Activated CD4-positive, alpha-beta T cell treated with anti-CD3 and anti-CD28 coated beads, Interleukin-2, amount 10 ng/mL, durations not matched to agents 24 days and 14 days (primary cell): ENCODE measurements at places on chromosomes 5 and 9. TPM values are rescaled to one million over a fixed set of nuclear protein-coding genes. Genes with fewer than 3 reads are reported as not detected.
A peak's percentile ranks its signal among the peaks of the same experiment; 100 is the strongest.

The DRD1 gene
- total RNA-seq: 0.07 TPM in 1 of 2 replicates, not detected in the other

The TOMM5 gene
- total RNA-seq: 186 and 193 TPM in 2 replicates

The FRMPD1 gene
- total RNA-seq: not detected in 2 replicates

The SLC25A2 gene
- total RNA-seq: 0.14 and 0.23 TPM in 2 replicates

The SGCD gene
- total RNA-seq: not detected in 2 replicates

The PCDHGA5 gene
- total RNA-seq: 0.19 and 0.51 TPM in 2 replicates

DNA sequence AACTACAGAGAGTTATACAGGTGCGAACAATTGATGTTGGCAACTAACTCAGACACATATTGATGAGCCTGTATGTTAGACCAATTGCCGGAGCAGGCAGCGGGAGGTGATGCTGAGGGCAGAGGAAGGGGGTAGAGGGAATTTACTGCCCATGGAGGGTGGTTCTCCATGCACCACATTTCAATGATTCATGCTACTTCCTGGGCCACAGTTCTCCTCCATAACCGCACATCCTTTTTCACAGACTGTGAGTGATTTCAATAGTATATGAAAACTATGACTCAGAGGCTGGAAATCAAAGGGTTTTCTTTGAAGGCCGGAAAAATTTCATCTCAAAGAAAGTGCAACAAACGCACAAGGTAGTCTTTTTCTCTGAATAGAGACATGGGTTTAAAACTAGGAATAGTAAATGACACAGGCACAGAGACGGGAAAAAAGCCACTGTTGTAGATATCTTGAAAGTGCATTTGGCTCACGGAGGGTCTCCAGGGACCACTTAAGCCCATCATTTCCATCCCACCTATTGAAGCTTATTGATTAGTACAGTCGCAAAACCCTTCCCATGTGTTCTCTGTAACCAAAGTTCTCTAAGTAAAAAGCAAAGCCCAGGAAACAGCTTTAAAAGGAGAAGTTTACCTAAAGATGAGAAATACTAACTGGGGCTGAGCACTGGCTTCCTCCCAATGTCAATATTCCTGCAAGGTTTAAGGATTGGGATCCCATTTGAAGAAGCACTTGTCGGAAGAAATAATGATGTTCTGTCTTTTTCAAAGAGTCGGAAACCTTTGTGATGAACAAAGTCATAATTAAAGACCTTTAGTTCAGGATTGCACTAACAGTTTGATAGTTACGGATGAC, 28.0 kb upstream of the ADAM19 start:
- peak; percentile 92 for DNase-seq

DNA sequence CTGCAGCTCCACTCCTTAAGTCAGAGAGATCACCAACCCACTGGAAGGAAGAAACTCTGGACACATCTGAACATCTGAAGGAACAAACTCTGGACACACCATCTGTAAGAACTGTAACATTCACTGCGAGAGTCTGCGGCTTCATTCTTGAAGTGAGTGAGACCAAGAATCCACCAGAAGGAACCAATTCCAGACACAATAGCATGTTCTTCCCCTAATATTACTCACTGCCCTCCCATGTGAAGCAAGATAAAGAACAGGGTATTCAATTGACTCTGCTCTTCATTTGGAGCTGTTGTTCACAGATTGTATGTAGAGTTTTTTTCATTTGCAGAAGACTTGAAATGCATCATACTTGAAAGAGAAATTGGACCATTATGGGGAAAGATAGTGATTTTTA, 10.8 kb downstream of the SAXO1 start:
- no peak for DNase-seq

DNA sequence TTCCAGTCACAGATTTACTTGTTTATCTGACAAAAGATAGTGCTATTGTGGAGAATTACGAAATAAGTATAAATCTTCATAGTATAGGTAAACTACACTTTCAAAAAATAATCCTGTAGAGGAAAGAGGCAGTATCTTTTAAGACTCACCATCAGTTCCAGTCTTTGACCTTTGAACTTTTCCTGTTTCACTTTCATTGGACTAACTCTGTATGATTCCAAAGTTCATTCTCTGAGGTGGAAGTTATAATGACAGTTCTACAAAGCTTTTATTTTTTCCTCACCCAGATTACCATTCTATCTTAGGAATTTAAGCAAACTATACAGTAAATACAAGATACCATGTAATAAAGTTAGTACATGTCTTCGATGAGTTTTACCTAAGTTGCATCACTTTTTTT, 901.3 kb upstream of the SEMA6A start:
- no peak for DNase-seq

- no peak for DNase-seq
Measured at GRCh38 chr5:172403189-172403796, 51.0 kb downstream of the SH3PXD2B start.

DNA sequence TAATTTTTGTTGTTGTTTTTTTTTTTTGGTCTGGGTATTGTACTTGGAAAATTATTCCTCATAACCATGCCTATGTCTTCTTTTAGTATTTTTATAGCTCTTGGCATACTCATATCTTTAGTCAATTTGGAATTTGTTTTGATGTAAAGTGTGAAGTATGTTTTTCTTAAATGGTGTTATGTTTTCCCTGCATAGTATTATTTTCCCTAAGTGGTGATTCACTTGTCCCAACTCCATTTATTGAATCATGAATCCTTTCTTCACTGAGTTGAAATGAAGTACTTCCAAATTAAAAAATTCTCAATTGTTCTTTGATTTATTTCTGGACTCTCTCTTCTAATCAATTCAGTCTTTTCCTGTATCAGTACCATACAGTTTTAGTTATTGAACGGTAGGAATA, 46.5 kb downstream of the POLK start:
- no peak for DNase-seq

- no peak for DNase-seq
Measured at GRCh38 chr5:138640646-138641254, 65.5 kb upstream of the HSPA9 start.

DNA sequence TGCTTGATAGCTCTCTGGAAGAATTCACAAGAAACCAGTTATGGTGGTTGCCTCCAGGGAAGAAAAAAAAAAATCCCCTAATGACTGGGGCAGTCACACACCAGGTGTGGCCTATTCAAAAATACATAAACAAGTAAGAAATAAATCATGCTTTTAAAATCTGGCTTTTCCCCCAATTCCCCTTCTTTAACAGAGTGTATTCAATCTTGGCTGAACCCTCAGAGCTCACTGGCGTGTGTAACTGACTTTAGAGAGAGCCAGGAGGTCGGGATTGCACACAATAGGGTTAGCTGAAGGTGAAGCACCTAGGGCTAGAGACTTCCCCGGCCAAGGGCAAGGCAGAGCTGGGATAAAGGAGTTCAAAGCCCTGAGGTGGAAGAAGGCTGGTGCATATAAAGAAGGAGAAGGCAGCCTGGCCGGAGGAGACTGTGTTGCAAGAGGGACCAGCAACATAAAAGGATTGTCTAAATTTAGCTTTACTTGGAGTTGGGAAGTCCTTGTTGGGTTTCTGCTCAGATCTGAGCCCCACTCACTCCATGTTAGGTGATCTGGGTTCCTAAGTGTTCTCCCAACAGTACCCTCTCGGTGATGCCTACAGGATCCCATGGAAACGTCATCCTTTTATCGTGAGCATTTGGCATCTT, 19.7 kb downstream of the FNBP1 start:
- no peak for DNase-seq

- no peak for DNase-seq
Measured at GRCh38 chr5:177306674-177307543, 3.3 kb downstream of the PRELID1 start.

DNA sequence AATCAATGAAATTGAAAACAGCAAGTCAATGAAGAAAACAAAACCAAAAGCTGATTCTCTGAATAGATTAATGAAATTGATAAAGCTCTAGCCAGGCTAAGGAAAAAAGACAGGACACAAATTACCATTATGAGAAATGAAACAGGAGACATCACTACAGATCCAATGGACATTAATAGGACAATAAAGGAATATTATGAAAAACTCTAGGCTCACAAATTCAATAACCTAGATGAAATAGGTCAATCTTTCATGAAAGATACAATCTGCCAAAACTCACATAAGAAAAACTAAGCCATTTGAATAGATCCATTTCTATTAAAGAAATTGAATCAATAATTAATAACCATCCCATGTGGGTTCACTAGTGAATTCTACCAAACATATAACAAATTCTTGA, 37.3 kb downstream of the TTC23L start:
- DNase-seq: no peak

GRCh38 chr5:6543830-6544560, 88.8 kb downstream of the NSUN2 start:
- no peak for DNase-seq
